Activated naive CD4-positive, alpha-beta T cell treated with anti-CD3 and anti-CD28 coated beads, Interleukin-2, amount 50 U/mL, for 72 hours (primary cell): ENCODE measurements at places on chromosomes 5 and 9.

DNA sequence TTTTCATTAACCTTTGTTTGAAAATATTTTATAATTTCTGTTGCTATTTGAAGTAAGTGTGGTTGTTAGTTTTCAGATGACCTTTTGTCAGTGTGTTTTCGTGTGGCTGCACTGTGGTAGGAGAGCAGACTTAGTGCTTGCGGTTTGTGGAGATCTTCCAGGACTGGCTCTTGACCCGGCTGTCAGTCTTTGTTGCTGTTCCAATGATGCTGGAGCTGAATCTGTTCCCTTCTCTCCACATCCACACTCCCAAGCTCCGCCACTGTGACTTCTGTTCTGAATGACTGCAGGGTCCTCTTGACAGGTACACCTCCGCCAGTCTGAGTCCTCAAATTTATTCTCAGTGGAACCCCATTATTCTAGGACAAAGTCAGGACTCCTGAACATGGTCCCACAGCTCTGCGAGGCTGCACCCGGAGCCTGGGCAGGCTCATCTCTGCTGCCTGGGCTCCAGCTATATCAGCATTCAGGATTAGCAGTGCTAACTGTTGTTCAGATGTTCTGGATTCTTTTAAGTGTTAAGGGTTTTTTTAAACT is 126.0 kb downstream of the WNK2 start:
- DNase-seq, result no peak

DNA sequence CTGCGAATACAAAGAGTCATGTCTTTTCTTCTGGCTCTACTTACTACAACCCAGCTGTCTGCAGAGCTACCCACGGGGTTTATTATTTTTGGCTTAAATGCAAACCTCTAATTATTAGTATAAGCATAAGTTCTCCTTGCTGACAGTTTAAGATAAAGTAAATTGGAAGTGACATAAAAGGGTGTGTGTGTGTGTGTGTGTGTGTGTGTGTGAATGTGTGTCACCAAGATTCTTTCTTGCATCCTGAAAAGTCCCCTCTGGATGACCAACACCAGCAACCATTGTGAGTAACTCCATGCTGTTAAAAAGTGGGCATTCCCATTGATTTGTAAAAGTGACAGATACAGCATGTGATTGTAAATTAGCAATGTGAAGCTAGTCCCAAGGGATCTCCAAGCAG is 803.8 kb upstream of the ZNF608 start:
- no peak for DNase-seq

GRCh38 chr5:36655161-36655560 is 48.8 kb downstream of the SLC1A3 start:
- DNase-seq, result no peak

- DNase-seq, result no peak
Measured at GRCh38 chr9:138050472-138051330, 173.1 kb downstream of the CACNA1B start.

GRCh38 chr5:90657030-90657429 is 98.4 kb downstream of the ADGRV1 start:
- no peak for DNase-seq

- no peak for DNase-seq
Measured at GRCh38 chr9:128703616-128704355, 1.5 kb downstream of the PKN3 start.

DNA sequence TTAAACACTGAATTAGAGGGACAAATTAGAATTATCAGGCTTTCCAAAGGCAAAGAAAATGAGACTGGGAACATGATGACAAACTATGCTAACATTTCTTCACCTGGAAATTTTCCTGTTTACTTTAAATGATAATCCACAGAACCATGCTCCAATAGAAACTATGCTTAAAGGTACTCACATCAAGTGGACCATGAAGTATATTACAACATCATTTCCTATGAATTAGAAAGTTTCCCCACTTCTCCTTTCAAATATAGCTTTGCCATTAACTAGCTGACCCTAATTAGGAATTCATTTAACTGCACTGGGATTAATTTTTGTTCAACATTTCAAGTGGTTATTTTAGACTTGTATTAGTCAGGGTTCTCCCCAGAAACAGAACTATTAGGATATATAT is 81.4 kb downstream of the DTWD2 start:
- DNase-seq, result no peak

- DNase-seq, result peak; percentile 4
Measured at GRCh38 chr5:88660264-88660946, 222.6 kb downstream of the MEF2C start.

DNA sequence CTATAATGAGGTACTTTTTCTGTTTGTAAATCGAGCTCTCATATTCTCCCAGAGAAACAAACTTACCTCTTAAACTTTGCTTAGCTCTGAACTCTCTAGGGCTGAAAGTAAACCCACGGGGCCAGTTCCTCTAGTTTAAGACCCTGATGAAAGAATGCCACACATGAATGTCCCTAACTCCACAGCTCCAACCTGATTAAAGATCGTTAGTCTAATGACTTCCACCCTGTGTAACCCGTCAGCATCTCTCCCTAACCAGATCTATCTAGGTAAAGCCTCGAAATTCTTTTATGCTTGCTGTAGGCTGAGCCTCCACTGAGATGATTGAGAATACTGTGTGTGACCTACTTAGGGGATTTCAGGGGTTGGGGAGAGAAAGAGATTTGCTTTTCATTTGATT is 27.0 kb downstream of the ADRA1B start:
- no peak for DNase-seq

GRCh38 chr5:133243196-133243595 is 191.4 kb downstream of the HSPA4 start:
- no peak for DNase-seq

- no peak for DNase-seq
Measured at GRCh38 chr9:656926-657568, 184.4 kb upstream of the DMRT1 start.

- no peak for DNase-seq
Measured at GRCh38 chr9:98479967-98480847, 224.8 kb upstream of the TBC1D2 start.
